ENCODE measurements at places on chromosomes 2 and 18.

DNA sequence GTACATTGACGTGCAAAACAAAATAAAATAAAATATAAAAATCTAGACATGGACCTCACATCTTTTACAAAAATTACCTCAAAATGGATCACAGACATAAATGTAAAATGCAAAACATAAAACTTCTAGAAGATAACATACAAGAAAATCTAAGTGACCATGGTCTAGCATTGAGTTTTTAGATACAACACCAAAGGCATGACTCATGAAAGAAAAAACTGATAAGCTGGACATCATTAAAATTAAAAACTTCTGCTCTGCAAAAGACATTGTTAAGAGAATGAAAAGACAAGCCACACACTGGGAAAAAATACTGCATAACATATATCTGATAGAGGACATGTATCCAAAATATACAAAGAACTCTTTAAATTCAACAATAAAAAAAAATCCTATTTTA is 14.4 kb downstream of the MAP4K3 start:
- no peak for DNase-seq

GRCh38 chr2:29063056-29063455 is 11.3 kb downstream of the PCARE start:
- DNase-seq = no peak

GRCh38 chr18:31774477-31774785 is 13.8 kb upstream of the SLC25A52 start:
- no peak for DNase-seq

DNA sequence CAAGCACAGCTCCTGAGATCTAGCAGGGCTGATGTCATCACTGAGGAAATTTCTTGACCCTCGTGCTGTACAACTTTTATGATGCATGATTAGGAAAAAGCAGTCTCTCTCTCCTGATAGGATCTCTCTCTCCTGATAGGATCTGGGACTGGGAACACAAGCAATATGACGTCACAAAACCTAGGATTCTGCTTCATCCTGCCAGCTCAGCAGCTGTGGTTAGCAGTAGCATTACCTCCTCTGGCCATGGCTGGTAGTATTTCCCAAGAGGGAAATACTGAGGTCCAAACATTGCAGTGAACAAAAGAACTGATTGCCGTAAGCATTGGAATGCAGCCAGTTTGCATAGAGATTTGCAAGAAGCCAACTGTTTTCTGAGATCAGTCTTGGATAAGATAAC is 521.2 kb upstream of the POU3F3 start:
- DNase-seq = no peak

DNA sequence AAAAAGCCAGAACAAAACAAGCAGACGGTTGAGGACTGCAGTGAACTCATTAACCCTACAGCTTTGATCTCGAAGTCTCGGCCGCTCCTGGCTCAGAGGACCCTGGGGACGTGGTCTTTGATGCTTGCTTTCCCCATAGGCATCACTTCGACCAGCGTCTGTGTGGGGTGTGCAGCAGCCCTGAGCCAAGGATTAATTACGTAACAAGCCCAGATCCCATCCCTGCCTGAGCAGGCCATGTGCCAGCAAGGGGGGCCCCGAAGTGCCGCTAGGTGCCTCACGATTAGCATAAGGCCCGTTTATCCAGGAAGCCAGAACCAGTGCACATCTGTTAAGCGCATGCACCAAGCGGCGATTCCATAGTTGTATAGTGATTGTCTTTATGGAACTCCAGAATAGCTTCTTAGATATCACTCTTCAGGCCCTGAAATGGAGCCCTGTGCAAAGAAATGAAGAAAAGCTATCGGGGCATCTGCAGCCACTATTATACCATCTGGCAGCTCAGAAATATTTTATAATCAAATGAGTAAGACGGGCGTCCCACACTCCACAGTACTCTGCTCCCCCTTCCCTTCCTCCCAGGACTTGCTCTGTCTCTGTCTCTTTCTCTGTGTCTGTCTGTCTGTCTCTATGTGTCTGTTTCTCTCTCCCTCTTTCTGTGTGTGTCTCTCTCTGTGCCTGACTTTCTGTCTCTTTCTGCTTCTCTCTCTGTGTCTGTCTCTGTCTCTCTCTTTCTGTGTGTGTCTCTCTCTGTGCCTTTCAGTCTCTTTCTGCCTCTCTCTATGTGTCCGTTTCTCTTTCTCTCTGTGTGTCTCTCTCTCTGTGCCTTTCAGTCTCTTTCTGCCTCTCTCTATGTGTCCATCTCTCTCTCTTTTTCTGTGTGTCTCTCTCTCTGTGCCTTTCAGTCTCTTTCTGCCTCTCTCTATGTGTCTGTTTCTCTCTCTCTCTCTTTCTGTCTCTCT is 41.7 kb downstream of the HPCAL1 start:
- DNase-seq = no peak

GRCh38 chr2:5942204-5942603 is 250.0 kb downstream of the SOX11 start:
- DNase-seq = no peak

GRCh38 chr2:217071416-217071815 is 211.6 kb upstream of the TNP1 start:
- peak; percentile 16 for DNase-seq

GRCh38 chr2:140257692-140258300 is 1477.6 kb upstream of the NXPH2 start:
- DNase-seq = no peak

DNA sequence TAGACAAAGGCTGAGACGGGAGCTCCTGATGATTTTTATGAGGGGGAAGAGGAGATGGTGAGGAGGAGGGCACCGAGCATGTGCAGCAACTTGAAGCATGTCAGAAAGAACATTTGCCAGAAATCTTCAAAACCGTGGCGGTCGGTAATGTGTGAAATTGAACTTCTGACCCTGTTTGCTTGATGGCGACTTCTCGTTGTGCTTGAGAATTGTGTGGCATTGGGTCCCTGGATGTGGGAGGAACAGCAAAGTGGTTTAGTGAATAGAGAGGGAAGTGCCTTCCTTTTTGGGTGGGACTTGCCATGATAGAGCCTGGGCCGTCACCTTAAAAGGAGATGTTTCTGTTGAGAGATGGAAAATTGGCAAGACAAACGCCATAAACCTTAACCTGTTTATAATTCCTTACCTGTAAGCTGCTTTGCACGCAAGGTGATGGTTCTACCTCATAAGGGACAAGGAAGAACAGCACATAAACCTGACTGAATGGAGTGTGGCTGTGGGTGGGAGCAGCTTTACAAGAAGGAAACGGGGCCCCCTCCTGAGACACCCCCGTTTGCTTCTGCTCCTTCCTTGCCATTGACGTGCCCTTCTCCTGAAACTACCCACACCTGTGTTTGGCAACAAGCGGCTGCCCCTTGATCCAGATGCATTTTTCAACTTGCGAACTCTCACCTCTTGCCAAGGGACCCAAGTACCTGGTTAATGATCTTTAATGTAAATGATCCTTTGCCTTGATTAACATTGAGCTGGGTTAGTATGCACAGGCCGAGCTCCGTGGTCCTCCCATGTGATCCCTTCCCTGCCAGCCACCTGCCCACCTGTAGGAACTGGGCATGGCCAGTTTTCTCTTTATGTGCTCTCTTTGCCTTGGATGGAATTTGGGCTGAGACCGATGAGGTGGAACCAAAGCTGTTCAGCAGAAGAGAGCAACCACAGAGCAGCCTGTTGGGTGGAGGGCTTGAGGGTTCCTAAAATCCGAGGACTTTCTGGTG is 153.2 kb downstream of the NEDD4L start:
- DNase-seq = no peak

- no peak for DNase-seq
These were observed 172.0 kb upstream of the SIX3 start for GRCh38 chr2:44769349-44770011.

GRCh38 chr2:96549967-96550786 is 13.6 kb downstream of the ARID5A start:
- DNase-seq = no peak

DNA sequence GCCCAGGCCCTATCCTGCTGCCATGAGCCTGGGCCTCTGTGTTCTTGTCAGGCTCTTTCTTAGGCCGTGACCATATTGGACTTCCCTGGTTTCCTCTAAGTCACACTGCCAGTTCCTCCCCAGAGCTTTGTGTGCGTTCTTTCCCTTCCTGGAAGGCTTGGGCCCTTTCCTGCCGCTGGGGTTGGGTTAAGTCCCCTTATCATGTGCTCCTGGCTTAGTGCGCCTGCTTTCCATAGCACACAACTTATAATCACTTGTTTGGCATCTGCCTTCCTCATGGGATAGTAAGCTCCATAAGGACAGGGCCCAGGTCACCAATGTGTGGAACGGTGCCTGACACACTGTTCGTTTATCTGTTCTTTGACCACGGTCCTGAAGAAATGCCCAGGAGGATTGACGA is 31.3 kb downstream of the NIFK start:
- DNase-seq = no peak

- DNase-seq = no peak
These were observed 2.0 kb downstream of the OTOS start for GRCh38 chr2:240138254-240138984.

GRCh38 chr2:65016789-65017188 is 27.6 kb downstream of the SLC1A4 start:
- DNase-seq = no peak

GRCh38 chr2:66836851-66837250 is 401.9 kb downstream of the MEIS1 start:
- no peak for DNase-seq

DNA sequence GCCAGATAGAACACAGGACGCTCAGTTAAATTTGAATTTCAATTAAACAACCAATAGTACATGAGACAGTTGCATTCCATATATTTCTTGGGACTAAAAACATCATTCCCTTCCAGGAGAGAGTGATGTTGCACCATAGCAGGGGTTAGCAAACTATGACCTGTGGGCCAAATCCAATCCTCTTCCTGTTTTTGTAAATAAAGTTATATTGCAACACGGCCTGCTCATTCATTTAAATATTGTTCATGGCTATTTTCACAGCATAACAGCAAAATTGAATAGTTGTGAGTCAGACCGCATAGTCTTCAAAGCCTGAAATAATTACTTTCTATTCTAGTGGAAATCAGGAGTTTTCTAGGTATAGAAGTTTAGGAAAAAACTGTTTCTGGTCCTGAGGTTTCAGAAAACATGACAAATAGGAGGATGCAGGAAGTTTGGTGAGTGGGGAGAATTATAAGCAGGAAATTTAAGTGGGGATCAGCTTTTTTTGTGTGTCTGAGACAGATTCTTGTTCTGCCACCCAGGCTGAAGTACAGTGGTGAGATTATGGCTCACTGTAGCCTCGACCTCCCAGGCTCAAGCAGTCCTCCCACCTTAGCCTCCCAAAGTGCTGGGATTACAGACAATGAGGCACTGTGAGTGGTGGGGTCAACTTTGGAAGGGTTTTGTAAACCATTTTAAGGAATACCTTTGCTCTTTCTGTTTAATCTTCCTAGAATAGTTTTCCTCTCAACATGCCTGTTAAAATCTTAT is 131.5 kb downstream of the SOCS6 start:
- peak; percentile 22 for DNase-seq

DNA sequence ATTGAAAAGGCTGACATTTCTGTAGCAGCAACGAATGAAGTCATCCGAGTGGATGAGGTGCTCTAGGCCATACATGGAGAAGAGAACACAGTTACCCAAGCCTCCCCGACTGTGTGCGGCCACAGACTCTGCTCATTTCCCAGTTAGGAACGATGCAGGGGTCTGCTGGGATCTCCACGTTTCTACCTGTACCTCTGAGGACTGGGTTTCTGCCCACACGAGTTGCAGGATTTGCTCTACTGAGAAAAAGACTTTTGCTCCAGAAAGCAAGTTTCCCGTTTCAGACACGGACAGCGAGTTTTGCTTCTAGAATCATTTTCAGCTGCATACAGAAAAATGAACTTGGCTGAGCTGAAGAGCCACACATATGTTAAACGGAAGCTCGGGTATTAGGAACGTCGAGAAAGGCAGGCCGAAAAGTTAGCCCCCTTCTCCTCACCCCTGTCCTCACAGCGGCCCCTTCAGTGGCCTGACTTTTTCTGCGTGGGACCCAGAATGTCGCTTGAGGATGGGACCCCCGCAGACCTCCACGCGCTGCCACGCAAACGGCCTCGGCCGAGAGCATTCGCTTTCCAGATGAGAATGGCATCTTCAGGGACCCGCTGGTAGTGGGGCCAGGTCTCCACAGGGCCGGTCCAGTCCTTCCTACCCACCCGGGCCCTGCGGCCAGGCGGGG is 582 bp upstream of the RAB31 start:
- DNase-seq = no peak

All from CD4-positive, alpha-beta T cell treated with Interleukin-4 for 1 hour (primary cell).